Activated CD4-positive, alpha-beta T cell treated with anti-CD3 and anti-CD28 coated beads, Interleukin-2, amount 10 ng/mL, durations not matched to agents 24 days and 14 days (primary cell): ENCODE measurements at places on chromosomes 3 and 15. TPM values are rescaled to one million over a fixed set of nuclear protein-coding genes. Genes with fewer than 3 reads are reported as not detected.

DNA sequence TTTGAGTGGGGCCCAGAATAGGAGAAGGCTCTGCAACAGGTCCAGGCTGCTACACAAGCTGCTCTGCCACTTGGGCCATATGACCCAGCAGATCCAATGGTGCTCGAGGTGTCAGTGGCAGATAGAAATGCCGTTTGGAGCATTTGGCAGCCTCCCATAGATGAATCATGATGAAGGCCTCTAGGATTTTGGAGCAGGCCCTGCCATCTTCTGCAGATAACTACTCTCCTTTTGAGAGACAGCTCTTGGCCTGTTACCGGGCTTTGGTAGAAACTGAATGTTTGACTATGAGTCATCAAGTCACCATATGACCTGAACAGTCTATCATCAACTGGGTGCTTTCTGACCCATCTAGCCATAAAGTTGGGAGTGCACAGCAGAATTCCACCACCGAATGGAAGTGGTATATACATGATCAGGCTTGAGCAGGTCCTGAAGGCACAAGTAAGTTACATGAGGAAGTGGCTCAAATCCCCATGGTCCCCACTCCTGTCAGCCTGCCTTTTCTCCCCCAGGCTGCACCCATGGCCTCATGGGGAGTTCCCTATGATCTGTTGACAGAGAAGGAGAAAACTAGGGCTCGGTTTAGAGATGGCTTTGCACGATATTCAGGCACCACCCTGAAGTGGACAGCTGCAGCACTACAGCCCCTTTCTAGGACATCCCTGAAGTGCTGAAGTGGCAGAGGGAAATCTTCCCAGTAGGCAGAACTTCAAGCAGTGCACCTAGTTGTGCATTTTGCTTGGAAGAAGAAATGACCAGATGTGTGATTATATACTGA is 971.4 kb downstream of the MCTP2 start:
- no peak overlapping the region for H3K27ac ChIP-seq
- no peaks in the 10 kb centered on the region for H3K27me3 ChIP-seq
- H3K4me1 ChIP-seq: no peaks in the 10 kb centered on the region
- DNase-seq: no peak
- no peak overlapping the region for H3K4me3 ChIP-seq
- no peaks in the 10 kb centered on the region for H3K36me3 ChIP-seq

DNA sequence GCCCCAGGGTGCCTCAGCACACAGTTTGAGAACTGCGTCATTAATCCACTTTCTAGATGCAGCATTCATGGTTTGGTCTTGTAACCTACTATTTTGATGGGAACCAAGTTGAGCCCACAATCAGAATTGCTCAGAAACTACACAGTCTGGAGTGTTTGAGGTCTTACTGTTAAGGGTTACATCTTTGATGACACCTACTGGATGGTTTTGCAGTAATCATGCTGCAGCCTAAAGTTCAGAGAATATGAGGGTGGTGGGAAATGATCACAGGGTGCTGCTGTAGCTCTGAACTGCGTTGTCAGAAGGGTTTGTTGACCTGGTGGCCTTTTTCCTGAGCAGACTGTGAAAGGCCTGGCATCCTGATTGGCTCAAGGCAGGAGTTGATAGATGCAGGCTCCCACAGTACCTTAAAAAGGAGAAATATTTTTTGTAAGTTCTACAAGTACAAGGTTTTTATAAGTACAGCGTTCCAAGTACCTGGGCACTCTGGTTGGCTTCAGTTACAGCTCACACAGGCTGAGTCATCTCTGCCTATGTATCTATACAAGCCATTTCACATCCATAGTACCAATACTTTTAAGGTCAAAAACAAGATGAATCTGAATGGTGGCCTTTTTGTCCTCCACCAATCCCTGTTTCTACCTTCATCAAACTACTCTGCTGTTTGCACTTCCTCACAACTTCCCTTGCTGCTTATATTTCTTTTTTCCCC is 60.5 kb upstream of the ACKR4 start:
- H3K4me1 ChIP-seq: peaks cover 14% of the 10 kb centered on the region
- H3K27me3 ChIP-seq: no peaks in the 10 kb centered on the region
- peak overlapping the region; percentile 89 for H3K27ac ChIP-seq
- peaks cover 27% of the 10 kb centered on the region for H3K36me3 ChIP-seq
- DNase-seq: no peak
- no peak overlapping the region for H3K4me3 ChIP-seq

- no peaks in the 10 kb centered on the region for H3K27me3 ChIP-seq
- DNase-seq: no peak
- no peaks in the 10 kb centered on the region for H3K36me3 ChIP-seq
- H3K4me3 ChIP-seq: no peak overlapping the region
Measured at GRCh38 chr3:143503325-143503885, 344.9 kb downstream of the SLC9A9 start.

DNA sequence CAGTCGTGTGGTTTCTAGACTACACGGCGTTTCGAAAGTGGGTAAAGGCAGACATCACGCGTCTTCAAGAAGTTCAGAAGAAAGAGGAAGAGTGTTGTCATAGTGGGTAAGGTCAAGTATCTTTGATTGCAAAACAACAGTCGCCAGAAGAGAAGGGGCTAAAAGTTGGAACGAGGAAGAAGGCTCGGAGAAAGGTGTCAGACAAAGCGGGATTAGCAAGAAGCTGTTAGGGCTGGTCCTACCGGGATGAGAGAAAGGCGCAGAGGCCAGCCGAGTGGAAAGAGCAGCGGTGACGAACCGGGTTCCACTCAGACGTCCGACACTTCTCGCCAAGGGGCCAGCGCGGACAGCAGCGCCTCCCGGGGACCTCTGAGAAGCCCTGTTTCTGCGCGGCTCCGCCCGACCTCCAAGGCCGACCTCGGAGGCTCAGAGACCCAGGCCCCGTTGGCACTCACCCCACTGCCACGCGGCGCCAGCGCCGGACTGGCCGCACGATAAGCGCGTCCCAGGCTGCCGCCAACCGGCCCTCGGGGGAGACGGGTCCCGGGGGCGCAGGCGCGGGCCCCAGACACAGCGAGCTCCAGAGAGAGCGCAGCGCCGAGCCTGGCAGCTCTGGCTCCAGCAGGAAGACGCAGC is 436 bp downstream of the ADPGK start:
- peak overlapping the region; percentile 98 for H3K27ac ChIP-seq
- peaks cover 66% of the 10 kb centered on the region for H3K4me1 ChIP-seq
- peaks cover 38% of the 10 kb centered on the region for H3K36me3 ChIP-seq
- peak overlapping the region; percentile 91 for H3K4me3 ChIP-seq

DNA sequence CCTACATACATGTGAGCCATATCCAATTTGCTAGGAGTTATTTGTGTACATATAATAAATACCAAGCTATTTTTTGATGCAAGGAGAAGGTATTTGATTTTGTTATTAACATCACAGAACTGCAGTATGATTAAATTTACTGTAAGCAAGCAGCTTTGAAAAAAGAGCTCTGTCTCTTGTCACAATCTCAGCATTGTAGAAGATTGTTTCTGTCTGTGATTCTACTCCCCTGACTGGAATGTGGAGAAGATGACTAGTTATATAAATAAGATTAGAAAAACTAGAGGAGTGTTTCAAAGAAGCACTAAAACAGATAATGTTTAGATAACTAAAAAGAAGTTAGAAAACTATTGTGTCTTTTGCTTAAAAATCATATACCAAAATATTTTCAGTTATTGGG is 17.1 kb upstream of the DCBLD2 start:
- peaks cover 7% of the 10 kb centered on the region for H3K27me3 ChIP-seq
- H3K27ac ChIP-seq: no peak overlapping the region
- H3K4me3 ChIP-seq: no peak overlapping the region
- no peak for DNase-seq

GRCh38 chr15:75723171-75723846 is 10.7 kb upstream of the CSPG4 start:
- H3K27ac ChIP-seq: peak overlapping the region; percentile 58
- no peak for DNase-seq
- H3K4me3 ChIP-seq: no peak overlapping the region

DNA sequence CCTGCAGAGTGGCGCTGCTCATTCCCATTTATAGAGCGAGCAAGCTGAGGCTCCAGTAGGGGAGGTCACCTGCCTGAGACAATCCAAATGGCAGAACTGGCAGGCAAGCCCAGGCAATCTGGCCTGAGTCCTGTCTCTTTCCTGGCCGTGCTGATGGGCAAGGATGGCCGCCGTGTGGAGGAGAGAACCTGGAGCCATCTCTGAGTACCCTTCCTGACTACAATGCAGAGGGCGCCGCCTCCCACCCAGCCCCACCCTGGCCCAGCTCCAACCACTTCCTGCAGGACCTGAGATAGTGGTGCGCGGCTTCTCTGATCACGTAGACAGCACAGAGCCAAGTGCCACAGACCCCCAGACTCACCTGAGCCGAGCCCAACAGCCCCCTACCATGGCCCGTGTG is 7.0 kb downstream of the TLR9 start:
- H3K4me3 ChIP-seq: peak overlapping the region; percentile 58
- peak; percentile 70 for DNase-seq
- H3K27ac ChIP-seq: peak overlapping the region; percentile 72

DNA sequence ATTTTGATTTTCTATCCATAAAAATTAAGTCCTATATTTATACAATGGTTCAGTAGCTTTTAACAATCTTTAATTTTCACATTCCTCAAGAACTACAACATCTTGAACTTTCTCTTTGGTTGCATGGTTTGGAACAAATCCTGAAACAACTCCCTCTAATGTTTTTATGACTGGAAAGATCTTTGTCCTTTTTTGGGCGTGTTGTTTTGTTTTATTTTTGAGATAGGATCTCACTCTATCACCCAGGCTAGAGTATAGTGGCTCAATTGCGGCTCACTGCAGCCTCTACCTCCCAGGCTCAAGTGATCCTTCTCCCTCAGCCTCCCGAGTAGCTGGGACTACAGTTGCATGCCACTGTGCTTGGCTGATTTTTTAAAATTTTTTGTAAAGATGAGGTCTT is 4.0 kb downstream of the STX19 start:
- H3K36me3 ChIP-seq: no peaks in the 10 kb centered on the region
- no peak overlapping the region for H3K4me3 ChIP-seq
- DNase-seq: no peak

DNA sequence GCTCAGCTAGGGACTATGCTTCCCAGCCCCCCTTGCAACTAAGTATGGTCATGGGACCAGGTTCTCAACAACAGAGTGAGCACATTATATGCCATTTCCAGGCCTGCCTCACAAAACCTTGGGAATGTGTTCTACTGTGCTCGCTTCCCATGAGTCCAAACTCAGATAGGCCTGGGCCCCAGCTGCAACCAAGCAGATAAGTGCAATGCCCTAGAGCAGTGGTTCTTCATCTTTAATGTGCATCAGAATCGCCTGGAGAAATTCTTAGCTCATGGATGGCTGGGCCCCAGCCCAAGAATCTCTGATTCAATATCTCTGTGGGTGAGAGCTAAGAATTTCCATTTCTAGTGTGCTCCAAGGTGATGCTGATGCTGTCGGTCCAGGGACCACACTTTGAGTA is 27.5 kb upstream of the TBC1D21 start:
- H3K36me3 ChIP-seq: no peaks in the 10 kb centered on the region
- no peak overlapping the region for H3K4me3 ChIP-seq
- H3K27ac ChIP-seq: no peak overlapping the region
- H3K27me3 ChIP-seq: peaks cover 5% of the 10 kb centered on the region
- H3K4me1 ChIP-seq: no peaks in the 10 kb centered on the region
- no peak for DNase-seq

- no peak for DNase-seq
- no peak overlapping the region for H3K27ac ChIP-seq
- H3K4me1 ChIP-seq: no peaks in the 10 kb centered on the region
Measured at GRCh38 chr3:115698851-115699591, 75.7 kb downstream of the GAP43 start.

GRCh38 chr3:25453619-25454004 is 25.5 kb downstream of the RARB start:
- H3K27me3 ChIP-seq: no peaks in the 10 kb centered on the region
- no peak overlapping the region for H3K4me3 ChIP-seq
- no peak overlapping the region for H3K27ac ChIP-seq
- no peaks in the 10 kb centered on the region for H3K36me3 ChIP-seq
- DNase-seq: no peak
- H3K4me1 ChIP-seq: no peaks in the 10 kb centered on the region

DNA sequence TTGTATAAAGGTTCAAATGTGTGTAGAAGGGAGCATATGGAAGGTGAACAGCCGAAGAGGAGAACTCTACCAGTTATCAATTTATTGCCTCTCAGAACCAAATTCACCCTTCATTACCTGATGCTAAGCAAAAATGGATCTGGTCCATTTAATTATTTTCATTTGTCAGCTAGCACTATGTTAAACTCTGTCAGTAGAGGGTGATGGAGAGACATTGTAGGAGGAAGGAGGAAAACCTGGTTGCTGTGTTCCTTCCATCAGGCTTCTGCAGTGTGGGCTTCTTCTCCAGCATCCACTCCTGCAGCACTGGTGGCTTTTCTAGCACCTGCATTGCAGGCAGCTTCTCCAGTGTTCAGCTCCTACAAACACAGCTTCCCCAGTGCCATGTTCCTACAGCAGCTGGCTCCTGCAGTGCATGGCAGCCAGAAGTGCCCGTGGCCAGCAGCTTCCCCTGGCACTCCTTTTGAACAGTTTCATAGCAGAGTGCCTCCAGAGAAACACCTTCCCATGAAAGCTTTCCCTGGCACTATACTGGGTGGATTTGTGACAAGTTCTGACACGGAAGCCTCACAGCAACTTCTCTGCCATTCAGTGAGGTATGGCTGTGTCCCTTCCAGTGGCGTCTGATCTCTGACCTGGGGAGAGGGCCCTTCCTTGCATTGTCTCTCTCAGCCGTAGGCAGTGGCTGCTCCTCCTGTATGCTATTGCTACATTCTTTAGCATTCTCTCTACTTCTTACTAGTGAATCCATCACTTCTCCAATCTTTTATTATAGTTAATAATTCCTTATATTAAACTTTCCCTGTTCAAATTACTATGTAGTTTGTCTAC is 14.6 kb upstream of the IL17RD start:
- no peak for DNase-seq
- no peak overlapping the region for H3K4me3 ChIP-seq
- no peak overlapping the region for H3K27ac ChIP-seq
- H3K4me1 ChIP-seq: no peaks in the 10 kb centered on the region

CISH gene
- 359 and 361 TPM in 2 replicates for total RNA-seq

SLC6A20 gene
- not detected in 2 replicates for total RNA-seq

MKRN3 gene
- 1.5 and 2.1 TPM in 2 replicates for total RNA-seq

SAXO2 gene
- 1.1 and 1.8 TPM in 2 replicates for total RNA-seq

ARHGEF26 gene
- total RNA-seq: 0.09 and 0.12 TPM in 2 replicates

GPR62 gene
- not detected in 2 replicates for total RNA-seq
